ENCODE measurements at places on chromosomes 16 and 17.

DNA sequence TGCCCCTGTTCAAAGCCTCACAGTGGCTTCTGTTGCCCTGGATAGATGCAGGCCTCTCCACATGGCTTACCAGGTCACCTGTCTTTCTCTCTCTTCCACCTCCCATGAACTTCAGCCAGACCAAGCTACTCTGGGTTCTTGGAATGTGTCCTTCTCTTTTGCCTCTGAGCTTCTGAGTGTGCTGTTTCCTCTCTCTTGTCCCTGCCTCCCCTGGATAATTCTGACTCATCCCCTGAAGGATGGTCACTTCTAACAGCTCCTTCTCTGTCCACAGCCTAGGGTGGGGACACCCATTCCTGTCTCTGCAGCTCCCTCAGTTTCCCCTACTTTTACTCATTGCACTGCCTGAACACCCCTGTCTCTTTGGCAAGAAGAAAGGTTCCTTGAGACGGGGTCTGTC, 2.9 kb downstream of the GUCY2D start:
- DNase-seq, result no peak

- DNase-seq, result no peak
Observed at GRCh38 chr16:75860326-75861053, 134.2 kb upstream of the CPHXL start.

GRCh38 chr17:596763-597644, 117.6 kb downstream of the VPS53 start:
- peak; percentile 75 for DNase-seq

DNA sequence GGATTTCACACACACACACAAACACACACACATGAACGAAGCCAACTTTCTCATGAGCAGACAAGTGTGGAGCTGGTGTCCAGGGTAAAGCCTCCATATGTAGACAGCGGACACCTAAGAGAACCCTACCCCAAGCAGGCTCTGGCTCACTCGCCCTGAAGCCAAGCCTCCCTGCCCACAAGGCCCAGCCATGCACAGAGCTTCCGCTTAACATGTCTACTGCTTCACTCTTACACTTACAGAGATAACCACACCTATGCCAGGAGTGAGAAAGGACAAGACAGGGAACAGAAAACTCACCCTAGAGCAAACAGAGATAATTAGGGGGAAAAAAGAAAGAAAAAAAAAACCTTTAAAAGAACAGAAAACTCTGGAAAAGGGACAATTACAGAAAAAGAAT, 67.5 kb downstream of the CYTH1 start:
- no peak for DNase-seq

GRCh38 chr16:46811682-46812081, 19.3 kb downstream of the C16orf87 start:
- DNase-seq, result no peak

DNA sequence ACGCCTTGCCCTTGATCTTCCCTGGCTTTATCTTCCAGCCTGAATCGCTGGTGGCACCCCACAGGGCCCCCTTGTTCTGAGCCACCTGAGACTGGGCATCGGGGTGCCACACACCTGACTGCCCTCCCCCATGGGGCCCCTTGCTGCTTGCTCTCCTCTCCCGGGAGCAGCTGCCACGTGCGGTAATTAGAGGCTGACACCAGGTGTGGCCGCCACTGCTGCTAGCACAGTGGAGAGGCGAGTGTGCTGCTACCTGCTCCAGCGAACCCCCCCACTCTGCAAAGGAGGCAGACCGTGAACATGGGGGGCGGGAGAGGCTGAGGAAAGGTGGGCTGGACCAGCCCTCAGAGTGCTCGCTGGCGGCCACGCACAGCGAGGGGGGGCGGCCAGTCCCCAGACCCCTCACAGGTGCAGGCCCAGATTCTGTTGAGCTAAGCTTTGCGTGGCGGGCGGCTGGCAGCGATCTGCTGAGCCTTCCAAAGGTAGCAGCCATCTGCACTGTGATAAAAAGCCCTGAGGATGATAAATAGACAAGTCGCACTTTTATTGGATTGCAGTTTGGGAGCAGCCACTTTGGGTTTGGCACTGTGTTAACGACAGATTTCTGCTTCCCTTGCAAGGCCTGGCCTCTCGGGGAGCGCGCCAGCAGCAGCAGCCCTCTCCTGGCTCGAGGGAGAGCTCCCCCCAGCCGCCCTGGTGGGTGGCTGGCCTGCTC, 167.9 kb upstream of the GSE1 start:
- no peak for DNase-seq

DNA sequence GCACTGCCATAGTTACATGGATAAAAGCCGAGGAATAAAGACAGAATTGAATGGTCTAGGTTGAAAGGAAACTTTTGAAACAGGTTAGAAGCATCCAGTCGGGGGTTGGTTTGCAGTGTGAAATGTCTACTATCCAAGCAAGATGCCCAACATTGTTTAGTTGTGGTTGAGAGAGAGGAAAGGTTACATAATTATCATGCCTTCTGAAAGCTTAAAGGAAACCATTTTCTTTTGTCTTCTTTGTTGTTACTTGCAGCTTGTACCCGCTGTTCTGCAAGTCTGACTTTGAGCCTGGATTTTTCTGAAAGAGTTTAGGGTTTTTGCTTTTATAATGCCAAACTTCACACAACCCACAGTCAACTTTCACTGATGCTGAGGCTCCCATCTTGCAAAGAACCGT, 167.9 kb downstream of the AXIN2 start:
- DNase-seq, result no peak

DNA sequence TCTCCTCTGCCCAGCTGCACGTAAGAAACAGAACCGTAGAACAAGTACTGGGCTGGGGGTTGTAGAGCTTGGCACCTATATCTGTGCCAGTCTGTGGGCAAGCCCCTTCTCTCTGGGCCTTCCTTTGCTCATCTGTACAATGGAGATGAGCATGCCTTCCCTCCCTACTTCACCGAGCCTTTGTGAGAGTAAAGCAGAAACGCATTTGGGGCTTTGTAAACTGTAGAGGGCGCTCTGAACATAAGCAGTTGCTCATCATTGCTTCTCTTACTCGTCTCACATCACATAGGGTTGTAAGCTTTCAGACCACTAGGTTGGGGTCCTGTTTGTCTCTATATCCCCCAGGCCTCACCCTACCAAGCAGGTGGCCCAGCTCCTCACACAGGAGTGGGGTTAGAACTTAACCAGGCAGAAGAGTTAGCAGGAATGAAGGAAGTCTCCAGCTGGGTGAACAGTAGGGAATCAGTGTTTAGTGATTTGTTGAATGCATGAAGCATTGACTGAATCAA, 15.1 kb downstream of the SAMD14 start:
- DNase-seq, result peak; percentile 66

DNA sequence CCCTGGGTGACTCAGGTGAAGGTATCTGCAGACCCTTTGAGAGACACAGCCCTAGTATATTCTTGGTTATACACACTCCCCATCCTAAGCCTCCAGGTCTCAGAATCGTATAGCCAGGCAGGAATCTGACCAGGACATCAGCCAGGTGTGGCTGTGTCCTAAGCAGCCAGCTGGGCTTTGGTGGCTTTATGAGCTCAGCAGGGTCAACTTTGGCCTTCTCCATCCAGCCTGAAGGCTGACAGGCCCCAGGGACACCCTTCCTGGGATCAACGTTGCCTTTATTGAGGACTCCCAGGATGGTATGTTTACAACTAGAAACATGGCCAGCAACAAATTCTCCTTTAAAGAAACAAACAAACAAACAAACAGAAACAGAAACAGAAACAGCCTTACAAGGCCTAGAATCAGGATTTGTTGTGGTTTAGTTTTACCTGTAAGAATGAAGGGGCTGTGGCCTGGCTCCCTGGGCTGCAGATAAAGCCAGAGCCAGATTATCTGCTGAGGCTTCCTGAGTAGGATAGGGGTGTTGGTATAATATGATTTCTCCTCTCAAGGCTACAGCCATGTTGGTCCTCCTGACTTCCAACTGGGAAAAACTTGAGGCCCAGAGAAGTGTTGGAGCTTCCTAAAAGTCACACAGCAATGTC, 8.5 kb downstream of the KIF19 start:
- no peak for DNase-seq

GRCh38 chr16:4904942-4905615, 31.9 kb downstream of the PPL start:
- no peak for DNase-seq

- no peak for DNase-seq
Observed at GRCh38 chr17:49760932-49761558, 2.9 kb downstream of the FAM117A start.

DNA sequence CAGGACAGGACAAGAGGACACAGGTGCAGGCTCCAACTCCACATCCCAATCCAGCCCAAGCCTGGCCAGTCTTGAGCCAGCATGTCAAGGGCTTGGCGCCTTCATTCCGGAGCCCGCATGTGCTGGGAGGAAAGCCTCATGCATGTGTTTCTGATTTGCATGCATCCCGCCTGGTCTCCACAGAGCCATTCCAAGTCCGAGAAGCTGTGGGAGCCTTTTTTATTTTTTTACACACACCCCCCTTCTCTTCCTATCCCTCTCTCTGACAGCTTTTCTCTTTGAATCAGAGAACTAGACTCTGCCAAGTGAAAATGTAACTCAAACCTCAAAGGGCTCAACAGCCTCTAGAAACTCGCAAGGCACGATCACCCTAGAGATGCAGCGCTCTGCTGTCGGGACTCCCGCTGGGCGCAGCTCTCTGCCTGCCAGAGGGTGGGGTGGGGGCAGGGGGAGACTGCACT, 45.1 kb downstream of the NOG start:
- no peak for DNase-seq

DNA sequence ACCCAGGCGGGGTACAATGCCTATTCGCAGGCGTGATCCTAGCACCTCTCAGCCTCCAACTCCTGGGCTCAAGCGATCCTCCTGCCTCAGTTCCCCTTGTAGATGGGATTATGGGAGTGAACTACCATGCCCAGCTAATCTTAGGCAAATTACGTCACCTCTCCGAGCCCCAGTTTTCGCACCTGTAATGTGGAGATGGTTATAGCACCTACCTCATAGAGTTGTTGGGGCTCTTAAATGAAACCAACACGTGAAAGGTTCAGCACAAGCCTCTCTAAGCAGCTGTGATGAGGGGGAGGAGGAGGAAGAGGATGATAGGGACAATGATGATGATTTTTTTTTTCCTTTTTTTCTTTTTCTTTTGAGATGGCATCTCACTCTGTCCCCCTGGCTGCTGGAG, 59.9 kb downstream of the ABR start:
- DNase-seq, result no peak

- DNase-seq, result no peak
Observed at GRCh38 chr17:48433896-48434295, 3.9 kb upstream of the SKAP1 start.

- DNase-seq, result no peak
Observed at GRCh38 chr16:25568991-25569390, 122.8 kb upstream of the HS3ST4 start.

- DNase-seq, result no peak
Observed at GRCh38 chr17:41098042-41098441, at the start of gene KRTAP4-8. Gene KRTAP4-8, minus strand, starts transcription at chr17:41098142. Its CDS starts 58 bp downstream, at chr17:41098084.

DNA sequence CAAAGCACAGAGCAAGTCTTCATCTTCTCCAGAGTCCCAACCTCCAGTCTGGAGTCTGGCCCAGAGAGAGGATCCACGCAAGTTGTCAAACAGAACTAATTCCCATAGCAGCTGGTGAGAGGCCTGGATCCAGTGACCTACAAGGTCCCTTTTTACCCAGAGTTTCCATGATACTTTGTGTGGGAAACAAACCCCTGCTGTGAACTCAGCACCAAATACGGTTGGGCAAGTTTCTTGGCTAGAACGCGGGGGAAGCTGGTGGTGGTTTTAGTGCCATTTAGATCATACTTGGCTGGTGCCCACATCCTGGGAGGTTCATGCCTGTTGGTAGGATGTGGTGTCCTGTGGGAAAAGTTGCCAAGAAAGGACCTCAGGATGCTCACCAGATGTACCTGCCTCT, 18.1 kb downstream of the TMC7 start:
- DNase-seq, result no peak

DNA sequence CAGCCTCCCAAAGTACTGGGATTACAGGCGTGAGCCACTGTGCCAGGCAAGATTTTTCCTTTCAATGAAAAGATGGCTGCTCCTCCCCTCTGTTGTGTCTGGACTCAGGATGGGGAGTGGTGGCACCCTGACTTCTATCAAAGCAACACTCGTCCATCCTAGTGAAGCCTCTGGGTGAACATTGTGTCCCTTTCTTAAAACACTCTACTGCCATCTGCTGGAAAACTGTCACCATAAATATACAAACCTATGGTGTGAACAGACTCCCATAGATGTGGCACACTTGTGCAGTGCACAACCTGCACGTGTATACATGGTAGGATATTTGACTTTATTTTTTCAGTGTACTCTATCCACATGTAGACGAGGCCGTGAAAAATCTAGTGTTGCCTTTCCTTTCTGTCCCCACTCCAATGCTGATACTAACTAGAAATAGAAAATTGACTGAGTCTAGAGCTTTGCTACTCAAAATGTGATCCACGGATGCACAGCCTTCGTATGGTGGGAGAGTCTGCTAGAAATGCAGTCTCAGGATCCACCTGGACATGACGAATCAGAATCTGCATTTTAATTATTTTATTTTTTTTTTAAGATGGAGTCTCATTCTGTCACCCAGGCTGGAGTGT, 55.9 kb upstream of the PLCG2 start:
- DNase-seq, result peak; percentile 92

DNA sequence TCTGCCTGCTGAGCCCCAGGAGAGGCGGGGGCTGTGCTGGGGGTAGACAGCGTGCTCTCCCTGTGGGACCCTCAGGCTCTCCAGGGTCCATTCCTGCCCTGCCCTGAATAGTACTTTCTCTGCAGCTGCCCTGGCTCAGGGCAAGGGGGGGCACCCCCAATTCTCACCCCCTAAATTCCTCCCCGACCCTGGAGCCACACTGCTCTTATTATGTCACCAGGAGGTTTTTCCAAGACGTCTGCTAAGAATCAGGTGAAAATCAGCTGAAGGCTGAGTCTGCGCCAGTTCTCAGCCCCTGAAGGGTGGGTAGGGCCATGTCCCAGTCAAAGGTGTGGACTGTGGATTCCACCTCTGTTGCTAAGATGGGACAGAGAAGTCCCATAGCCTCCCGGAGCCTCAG, 49.9 kb upstream of the MAP3K14 start:
- no peak for DNase-seq
